ENCODE measurements at places on chromosomes 7 and 10. TPM values are rescaled to one million over a fixed set of nuclear protein-coding genes. Genes with fewer than 3 reads are reported as not detected.

DNA sequence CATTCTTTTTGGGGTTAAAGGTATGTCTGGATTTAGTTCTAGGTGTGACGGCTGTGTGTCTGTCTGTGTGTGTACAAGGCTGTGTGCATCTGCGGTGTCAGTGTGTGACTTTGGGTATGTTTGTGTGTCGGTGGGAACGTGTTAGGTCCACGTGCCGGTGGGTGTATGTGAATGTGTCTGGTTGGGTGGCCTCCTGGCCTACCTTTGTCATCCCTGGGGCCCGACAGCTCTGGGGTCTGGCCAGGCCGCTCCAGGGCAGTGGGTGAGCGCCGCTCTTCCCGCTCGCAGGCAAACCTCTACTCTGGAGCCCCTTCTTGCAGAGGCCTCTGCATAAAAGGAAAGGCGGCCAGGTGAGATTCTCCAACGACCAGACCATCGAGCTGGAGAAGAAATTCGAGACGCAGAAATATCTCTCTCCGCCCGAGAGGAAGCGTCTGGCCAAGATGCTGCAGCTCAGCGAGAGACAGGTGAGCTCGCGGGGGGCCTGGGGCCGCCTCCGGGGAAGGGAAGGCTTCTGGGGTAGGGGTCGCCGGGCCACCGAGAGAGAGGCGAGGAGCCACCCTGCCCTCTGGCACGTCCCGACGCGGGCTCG lies 2.4 kb downstream of the HHEX start:
- DNase-seq, result no peak

- DNase-seq, result no peak
These were observed 68.4 kb upstream of the PALS2 start for GRCh38 chr7:24504836-24505235.

DNA sequence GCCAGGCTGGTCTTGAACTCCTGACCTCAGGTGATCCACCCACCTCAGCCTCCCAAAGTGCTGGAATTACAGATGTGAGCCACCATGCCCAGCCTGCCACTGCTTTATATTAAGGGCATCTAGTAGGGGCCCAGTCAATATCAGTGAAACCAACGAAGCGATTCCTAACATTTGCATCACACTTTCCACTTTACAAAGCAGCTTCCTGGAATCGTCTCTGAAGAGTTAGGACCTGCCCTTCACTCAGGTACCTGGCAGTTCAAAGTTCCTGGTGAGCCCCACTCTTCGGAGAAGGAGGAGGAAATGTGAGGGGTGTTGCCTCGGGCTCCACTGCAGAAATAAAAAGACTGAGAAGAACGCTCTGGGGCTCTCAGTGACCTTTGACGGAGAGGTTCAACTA lies 31.1 kb upstream of the EZH2 start:
- no peak for DNase-seq

- no peak for DNase-seq
These were observed 44.6 kb upstream of the VDAC2 start for GRCh38 chr10:75165684-75166622.

- no peak for DNase-seq
These were observed 91.4 kb downstream of the ZNF438 start for GRCh38 chr10:30940256-30940655.

GRCh38 chr7:78702770-78703169 lies 750.7 kb downstream of the MAGI2 start:
- no peak for DNase-seq

LCOR gene
- total RNA-seq, result 82.4 TPM

- peak; percentile 39 for DNase-seq
These were observed 184.5 kb downstream of the TRIL start for GRCh38 chr7:28773423-28774145.

- DNase-seq, result no peak
These were observed 17.2 kb upstream of the SLC18A3 start for GRCh38 chr10:49592726-49593563.

DNA sequence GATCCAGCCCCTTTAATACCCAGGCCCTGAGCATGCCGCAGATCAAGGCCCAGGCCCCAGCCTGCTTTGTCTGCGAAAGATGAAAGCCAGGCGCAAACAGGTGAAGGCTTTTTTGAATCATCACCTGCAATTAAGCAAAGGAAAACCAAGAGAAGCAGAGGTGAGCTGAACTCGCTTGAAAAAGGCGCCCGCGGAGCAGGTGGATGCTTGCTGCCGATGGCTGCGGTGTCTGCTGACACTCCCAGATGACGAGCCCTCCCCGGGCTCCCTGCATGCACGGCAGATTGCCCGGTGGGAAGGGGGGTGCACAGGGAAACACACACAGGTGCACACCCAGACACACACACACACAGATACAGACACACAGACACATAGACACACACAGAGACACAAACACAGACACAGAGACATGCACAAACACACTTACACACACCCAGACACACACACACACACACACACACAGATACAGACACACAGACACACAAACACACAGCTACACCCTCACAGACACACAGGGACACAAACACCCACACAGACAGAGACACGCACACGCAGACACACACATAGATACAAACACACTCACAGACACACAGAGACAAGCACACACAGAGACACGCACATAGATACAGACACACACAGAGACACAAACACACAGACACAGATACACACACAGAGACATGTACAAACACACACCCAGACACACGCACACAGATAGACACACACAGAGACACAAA lies 142.6 kb upstream of the RNF32 start:
- DNase-seq, result no peak

CAV2 gene
- 16.1 TPM for total RNA-seq

DNA sequence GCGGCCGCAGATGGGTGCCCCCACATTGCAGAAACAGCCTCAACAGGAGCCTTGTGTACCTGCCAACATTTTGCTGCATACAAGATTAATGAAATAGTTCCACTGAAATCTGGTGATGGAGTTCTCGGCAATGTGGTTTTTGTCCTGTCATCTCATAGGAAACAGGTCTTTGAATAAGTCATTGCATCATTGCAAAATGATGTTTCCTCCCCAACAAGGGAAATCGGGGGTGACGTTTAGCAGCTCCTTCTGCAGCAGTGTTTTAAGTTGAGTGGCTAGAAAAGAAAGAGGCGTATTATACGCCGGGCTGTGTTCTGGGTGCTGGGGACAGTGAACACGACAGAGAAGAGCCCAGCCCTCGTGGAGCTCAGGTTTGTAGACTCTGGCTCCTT lies 177.0 kb downstream of the PRKAG2 start:
- no peak for DNase-seq

CCM2 gene
- total RNA-seq, result 33.7 TPM

CYP3A7 gene
- total RNA-seq, result 0.34 TPM

LEP gene
- total RNA-seq, result 0.75 TPM

SEC61G gene
- 114 TPM for total RNA-seq

- no peak for DNase-seq
These were observed 64.6 kb downstream of the GSAP start for GRCh38 chr7:77351539-77352004.

CNNM1 gene
- 0.24 TPM for total RNA-seq

DNA sequence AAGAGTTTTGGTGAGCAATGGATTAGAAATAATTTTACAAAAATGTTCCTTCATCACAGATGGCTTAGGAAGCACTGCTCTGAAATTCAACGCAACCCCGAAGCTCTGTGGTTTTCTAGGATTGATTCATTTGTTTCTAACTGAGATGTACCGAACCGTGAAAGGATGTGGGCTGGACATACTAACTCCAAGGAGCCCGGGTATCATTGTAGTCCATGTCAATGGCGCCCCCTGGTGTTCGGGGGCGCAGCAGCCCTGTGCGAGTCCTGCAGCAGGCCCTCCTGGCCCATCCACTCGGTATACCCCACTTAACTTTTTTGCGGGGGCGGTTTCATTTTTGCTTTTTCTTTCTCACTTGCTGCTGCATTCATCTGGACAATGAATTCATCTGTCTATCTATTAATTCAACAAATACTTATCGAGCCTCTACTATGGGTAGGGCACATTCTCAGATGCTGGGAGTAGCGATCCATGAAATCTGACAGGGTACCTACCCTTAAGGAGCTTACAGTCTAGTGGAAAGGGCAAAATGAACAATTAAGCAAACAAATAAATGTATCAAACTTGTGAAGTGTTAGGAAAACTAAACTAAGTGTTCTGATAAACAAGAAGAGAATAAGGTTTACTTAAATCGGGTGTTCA lies 25.2 kb upstream of the ITPRID1 start:
- DNase-seq, result peak; percentile 70

- no peak for DNase-seq
These were observed 35.8 kb downstream of the VCL start for GRCh38 chr10:74033702-74034101.

CHCHD1 gene
- 26.0 TPM for total RNA-seq

Data from left colon (tissue), 2 donors.